CD8-positive, alpha-beta memory T cell (primary cell): ENCODE measurements at places on chromosomes 1 and 21. TPM values are rescaled to one million over a fixed set of nuclear protein-coding genes. Genes with fewer than 3 reads are reported as not detected.

TTC34 gene
- total RNA-seq = 1.1 TPM

DNA sequence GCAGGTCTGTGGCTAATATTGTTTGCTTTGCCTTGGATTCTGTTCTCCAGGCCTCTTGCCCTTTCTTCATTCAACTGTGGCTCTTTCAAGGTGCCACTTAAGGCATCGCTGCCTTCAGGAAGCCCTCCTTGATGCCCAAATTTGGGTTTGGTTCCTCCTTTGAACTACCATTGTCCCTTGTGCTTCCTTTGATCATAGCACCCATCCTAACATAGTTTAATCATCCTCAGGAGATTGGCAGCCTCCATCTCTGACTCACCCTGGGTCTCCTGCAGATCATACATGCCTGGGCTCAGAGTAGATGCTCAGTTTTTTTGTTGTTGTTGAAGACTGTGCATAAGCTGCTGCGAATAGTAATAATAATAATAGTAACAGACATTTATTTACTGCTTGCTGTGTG, 54.4 kb upstream of the ACOT11 start:
- no peaks in the 10 kb centered on the region for H3K36me3 ChIP-seq
- DNase-seq = no peak
- no peak overlapping the region for H3K4me3 ChIP-seq
- H3K27me3 ChIP-seq = peaks cover 7% of the 10 kb centered on the region
- peaks cover 8% of the 10 kb centered on the region for H3K4me1 ChIP-seq

DNA sequence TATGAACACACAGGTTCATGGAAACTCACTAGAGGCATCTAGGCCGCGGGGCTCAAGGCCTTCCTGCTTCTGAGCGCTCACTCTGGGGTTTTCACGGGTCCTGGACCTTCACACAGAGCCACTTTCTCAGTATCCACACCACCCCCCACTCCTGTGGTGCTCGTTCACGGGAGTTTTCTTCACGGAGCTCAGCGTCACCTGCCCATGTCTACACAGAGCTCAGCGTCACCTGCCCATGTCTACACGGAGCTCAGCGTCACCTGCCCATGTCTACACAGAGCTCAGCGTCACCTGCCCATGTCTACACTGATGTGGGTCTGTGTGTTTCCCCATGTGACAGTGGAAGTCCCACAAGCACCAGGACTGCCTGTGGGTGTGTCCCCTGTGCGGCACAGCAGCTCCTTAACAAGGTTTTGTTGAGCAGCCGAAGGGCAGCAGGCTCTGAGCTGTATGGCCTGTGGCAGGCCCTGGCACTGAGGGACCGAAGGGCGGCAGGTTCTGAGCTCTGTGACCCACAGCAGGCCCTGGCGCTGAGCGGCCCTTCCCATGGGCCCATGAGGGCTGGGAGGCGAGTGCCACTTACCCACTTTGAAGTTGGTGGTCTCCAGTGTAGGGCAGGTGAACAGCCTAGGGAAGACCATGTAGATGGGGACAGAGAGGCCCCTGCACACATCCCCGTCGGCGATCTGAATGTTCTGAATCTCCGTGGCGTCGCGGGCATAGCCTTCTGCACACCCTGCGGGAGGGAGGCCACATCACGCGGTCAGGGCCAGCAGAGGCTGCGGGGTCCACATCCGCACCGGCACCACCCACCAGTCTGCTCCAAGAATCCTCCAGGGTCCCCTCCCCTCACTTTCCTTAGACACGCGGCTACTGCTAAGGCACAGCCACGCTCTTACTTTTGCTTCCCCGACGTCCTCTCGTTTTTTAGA, 39.8 kb downstream of the VPS26C start:
- peaks cover 30% of the 10 kb centered on the region for H3K4me1 ChIP-seq
- no peaks in the 10 kb centered on the region for H3K27me3 ChIP-seq
- peaks cover 26% of the 10 kb centered on the region for H3K36me3 ChIP-seq
- H3K27ac ChIP-seq = no peak overlapping the region
- H3K4me3 ChIP-seq = no peak overlapping the region

GRCh38 chr1:208654241-208654640, 410.1 kb upstream of the PLXNA2 start:
- DNase-seq = no peak
- H3K4me3 ChIP-seq = no peak overlapping the region
- no peaks in the 10 kb centered on the region for H3K4me1 ChIP-seq
- H3K27me3 ChIP-seq = no peaks in the 10 kb centered on the region
- H3K27ac ChIP-seq = no peak overlapping the region

- no peaks in the 10 kb centered on the region for H3K27me3 ChIP-seq
- no peaks in the 10 kb centered on the region for H3K4me1 ChIP-seq
- DNase-seq = no peak
- no peak overlapping the region for H3K27ac ChIP-seq
- no peaks in the 10 kb centered on the region for H3K36me3 ChIP-seq
Observed at GRCh38 chr1:192024881-192025280, 133.4 kb upstream of the RGS18 start.

GRCh38 chr1:226639631-226640061, 91.1 kb downstream of the STUM start:
- H3K36me3 ChIP-seq = peaks cover 41% of the 10 kb centered on the region
- no peak for DNase-seq
- no peak overlapping the region for H3K27ac ChIP-seq
- H3K4me1 ChIP-seq = peaks cover 51% of the 10 kb centered on the region
- no peak overlapping the region for H3K4me3 ChIP-seq

- no peaks in the 10 kb centered on the region for H3K36me3 ChIP-seq
- no peaks in the 10 kb centered on the region for H3K27me3 ChIP-seq
- no peak overlapping the region for H3K27ac ChIP-seq
- DNase-seq = no peak
- no peaks in the 10 kb centered on the region for H3K4me1 ChIP-seq
- no peak overlapping the region for H3K4me3 ChIP-seq
Observed at GRCh38 chr1:36874271-36875060, 159.8 kb downstream of the GRIK3 start.
